ENCODE measurements at places on chromosomes 2 and 18. TPM values are rescaled to one million over a fixed set of nuclear protein-coding genes. Genes with fewer than 3 reads are reported as not detected.

Gene SLC9A4
- not detected for total RNA-seq

Gene ATP8B1
- 13.2 TPM for total RNA-seq

Gene FTCDNL1
- total RNA-seq, result 1.2 TPM

Gene USP40
- total RNA-seq, result 44.6 TPM

Gene ABCB11
- 0.03 TPM for total RNA-seq

Gene MAPK4
- 6.0 TPM for total RNA-seq

Gene SERPINB7
- total RNA-seq, result 0.23 TPM

Gene ALPI
- not detected for total RNA-seq

Gene MAP4K3
- total RNA-seq, result 55.0 TPM

Gene NTSR2
- total RNA-seq, result 3.2 TPM

Gene SLC23A3
- 0.84 TPM for total RNA-seq

Gene FAP
- total RNA-seq, result 2.0 TPM

Gene PROC
- total RNA-seq, result 0.51 TPM

Gene ACOXL
- not detected for total RNA-seq

Gene TTR
- total RNA-seq, result 0.92 TPM

Gene TEKT4
- total RNA-seq, result 0.30 TPM

Gene PTPN2
- total RNA-seq, result 38.5 TPM

Gene CREG2
- 0.57 TPM for total RNA-seq

Gene TUBA4B
- 13.2 TPM for total RNA-seq
